ENCODE measurements at places on chromosomes 13 and 19.

DNA sequence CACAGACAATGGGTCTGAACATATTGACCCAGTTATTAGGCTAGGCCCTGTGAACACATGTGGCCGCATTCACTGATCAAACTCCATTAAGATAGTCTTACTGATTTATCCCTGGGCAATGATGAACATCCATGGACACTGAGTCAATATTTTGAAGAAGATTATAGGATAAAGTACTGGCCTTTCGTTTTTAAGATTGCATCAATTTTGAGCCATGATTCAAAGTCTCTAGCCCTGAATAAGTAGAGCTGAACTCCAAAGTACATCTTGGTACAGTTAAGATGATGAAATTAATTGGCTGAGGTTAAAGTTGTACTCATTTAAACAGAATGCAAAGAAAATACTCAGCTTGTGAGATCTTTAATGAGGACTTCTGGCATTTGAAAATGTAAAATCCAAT is 1581.9 kb downstream of the EFNB2 start:
- DNase-seq = no peak

DNA sequence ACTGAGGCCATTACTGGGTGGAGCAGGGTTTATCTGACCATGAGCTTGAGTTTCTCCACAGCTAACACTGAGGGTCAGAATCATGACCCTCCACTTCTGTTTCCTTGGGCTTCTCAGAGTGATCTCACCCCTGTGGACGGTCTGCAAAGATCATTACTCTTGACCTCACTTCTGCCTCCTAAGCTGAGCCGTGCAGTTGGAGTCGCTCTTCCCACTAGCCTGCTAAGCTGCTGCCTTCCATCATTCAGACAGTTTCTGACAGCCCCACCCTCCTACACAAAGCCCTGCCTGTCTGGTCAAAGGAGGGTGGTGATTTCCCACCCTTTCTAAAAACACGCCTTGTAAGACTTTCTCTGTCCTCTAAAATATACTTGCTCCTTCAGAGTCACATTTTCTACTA is 9.3 kb upstream of the FRY start:
- DNase-seq = no peak

GRCh38 chr19:1860042-1860775 is 3.2 kb downstream of the KLF16 start:
- no peak for DNase-seq

DNA sequence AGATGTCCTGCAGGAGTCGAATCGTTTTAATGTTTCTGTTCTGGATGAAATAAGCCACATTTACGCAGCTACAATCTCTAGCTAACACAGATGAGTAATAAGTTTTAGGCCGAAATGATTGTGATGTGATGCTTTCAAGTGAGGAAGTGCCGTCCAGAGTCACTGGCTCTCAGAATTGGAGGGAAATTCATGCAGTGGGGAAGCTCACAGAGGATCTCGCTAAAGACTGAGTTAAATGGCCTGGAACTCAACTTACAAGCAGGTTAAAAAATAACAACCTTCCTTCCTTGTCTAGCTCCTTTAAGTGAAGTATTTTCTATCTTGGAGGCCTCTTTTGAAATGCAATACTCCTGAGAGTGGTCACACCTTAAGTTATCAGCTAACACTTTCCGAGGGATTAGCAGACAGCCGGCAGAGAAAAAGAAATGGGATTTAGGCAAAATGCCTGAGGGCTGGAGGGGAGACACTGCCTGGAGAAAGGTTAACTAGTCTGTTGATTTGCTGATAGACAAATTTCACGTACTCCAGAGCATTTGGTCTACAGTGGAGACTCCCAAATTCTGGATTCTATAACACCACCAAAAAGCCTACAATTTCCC is 74.2 kb downstream of the IRS2 start:
- DNase-seq = no peak

- no peak for DNase-seq
Measured at GRCh38 chr13:95098916-95099315, 202.3 kb downstream of the ABCC4 start.

DNA sequence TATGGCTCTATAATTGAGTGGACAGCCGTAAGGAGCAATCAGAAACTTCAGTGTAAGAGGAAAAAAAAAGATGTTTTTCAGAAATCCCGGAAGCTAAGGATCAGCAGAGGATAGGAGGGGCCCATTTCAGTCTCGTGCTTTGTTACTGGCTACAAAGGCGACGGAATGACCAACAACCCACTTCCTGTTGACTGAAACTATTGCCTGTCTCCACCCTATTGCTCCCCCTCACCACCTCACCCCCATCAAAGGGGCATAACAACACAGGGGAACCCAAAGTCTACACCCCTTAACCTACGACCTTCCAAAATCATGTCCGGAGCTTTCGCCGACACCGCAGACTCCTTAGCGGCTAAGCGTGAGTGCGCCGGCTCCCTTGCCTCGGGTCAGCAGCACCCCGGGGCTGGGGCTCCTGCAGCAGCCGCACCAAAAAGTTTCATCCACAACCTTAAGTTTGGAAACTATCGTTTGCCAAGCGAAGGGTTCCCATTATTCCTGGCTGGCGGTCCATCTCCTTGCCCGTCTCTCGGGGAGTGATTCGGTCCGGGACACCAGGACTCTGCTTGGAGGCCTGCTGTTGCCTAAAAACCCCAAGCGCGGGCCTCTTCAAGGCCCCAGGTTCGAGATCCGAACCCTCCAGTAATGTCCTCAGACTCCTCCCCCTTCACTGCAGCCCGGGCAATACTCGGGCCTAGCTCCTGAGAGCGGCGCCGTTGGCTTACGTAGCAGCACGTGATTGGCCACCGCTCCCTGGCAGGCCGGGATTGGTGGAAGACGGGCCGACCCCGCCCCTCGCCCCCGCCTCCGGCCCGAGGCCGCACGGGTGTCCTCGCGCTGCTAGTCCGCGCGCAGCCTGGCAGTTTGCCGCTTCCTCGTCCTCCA is at the start of gene TPP2:
Gene TPP2 (plus strand): TSS at position 840 of the 882 bp plus-strand sequence. CDS start 53 bp downstream, outside the sequence.
- DNase-seq = peak; percentile 99

- DNase-seq = no peak
Measured at GRCh38 chr13:52899206-52899605, 50.8 kb upstream of the PCDH8 start.

GRCh38 chr13:83440465-83440864 is 441.8 kb downstream of the SLITRK1 start:
- DNase-seq = no peak

DNA sequence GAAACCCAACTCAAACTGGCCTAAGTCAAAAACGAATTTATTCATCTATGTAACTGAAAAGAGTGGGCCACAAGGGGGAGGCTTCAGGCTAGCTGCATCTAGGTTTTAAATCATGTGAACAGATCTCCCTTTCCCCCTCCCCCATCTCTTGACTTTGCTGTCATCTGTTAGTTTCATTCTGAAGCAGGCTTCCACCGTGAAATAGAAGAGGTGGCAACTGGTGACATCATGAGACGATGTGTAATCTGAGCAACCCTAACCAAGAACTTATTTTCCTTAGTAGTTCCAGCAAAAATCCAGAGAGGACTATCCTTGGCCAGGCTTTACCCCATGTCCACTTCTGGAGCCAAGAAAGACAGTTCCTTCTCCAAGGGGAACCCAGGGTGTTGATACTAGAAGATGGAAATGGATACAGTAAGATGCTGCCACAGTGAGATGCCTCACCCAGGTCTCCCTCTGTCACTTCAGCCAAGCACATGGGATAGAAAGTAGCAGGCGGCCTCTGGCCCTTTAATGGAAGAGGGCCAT is 9.4 kb downstream of the SAMD4B start:
- no peak for DNase-seq

DNA sequence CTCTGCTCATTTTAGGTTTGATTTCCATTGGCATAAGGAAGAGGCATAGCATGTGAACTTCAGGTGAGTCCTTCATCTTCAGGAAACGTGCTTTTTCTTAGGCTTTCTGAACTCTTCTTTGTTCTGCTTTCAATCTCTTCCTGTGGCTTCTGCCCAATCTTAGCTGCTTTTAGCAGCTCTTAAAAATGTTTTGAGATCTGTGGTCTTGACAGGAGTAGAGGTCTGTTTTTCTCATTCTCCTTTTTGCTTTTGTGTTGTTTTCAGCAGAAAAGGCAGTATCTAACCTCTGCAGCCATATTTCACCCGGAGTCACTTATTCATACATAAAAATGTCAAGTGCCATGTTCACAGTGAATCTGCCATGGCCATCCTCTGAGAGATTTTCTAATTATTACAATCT is 120.3 kb downstream of the LIG4 start:
- DNase-seq = no peak

- DNase-seq = peak; percentile 53
Measured at GRCh38 chr13:99501848-99502301, 603 bp downstream of the TM9SF2 start.

GRCh38 chr13:79691826-79692225 is 210.9 kb downstream of the NDFIP2 start:
- DNase-seq = no peak

DNA sequence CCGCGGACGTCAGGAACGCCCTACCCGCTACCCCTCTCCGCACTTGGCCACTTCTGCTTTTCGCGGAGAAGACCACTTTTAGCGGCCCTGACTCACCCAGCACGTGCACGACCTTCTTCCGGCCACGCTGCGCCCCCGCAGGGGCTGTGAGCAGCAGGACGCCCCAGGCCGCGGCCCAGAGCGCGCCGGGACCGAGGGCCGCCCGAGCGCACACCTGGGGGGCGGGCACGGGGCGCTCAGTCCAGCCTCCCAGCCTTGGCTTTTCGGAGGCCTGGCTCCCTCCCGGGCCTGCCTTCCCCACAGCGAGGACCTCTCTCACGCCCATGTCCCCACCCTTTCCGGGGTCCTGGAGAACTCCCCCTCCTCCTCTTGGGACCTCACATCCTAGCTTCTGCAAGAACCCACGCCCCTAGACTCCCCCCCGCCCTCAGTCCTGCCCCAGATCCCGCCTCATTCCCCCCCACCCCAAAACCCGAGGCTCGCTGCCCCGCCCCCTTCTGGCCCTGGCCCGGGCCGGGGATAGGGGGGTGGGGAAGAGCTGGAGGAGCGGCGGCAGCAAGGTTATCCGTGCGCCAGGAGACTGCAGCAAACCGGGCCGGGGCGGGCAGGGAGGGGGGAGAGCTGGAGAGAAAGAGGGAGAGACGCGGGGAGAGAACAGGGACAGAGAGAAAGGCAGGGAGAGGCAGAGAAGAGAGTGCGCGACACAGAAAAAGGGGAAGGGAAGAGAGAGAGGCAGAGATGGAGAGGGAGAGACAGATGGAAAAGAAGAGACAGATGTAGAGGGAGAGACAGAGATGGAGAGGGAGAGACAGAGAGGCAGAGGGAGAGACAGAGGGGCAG is 11.5 kb downstream of the TM6SF2 start:
- no peak for DNase-seq

DNA sequence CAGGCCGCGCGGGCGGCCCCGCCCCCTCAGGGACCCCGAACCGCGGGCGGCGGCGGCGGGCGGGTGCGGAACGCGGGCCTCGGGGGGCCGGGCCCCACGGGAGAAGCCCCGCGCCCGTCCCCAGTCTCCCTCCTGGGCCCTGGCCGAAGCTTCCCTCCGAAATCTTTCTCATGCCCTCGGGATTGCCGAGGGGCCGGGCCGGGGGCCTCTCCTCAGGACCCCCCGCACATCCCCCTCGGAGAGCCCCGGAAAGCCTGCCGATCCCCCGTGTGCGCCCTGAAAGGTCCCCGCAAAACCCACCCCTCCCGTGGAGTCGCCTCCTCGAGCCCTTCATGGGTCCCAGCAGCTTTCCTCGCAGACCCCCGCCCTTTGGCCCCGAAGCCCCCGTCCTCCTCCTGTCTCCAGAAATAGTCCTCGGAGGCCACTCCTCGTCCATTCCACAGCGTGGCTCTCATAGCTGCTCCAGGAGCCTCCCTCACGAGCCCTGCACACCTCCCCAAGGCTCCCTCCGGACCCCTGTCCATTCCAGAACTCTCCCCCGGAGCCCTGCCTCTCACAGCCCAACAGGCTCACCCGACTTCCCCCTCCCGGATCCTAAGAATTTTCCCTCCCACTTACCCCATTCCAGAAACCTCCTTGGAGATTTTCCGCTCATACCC is 555 bp downstream of the SAMD4B start:
- peak; percentile 54 for DNase-seq

DNA sequence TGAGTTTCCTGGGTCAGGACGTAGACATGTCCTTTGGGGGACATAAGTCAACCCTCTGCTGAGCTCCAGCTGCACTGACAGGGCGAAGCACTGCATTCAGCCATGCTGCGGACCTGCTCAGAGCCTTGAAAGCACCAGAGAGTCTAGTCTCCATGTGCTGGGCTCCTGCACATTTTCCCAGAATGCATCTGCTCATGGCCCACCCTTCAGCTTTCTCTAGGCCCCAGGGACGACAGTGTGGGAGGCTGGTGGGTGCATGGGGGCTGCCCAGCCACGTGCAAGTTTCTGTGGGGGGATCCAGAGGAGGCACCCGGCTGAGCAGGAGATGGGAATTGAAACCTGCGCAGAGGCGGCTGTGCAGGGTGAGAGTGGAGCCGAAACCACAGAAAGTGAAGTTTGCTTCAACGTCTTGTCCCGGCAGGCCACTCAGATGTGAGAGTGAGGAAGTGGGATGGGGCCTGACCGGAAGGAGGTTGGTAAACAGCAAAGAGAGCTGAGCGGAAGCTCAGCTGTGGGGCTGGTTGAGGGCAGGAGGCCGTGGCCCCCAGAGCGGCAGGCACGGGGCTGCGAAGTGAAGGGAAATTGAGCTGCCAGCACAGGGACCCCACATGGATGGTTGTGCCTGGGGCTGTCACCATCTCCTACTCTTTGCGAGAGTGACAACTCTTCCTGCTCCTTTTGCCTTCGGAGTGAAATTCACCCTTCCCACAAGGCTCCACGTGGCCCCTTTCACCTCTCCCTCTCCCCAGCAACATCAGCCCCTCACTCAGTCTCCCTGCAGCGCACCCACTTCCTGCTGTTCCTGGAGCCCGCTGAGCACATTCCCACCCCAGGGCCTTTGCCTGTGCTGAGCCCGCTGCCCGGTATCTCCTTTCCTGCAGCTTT is 11.8 kb downstream of the PGLS start:
- DNase-seq = no peak

DNA sequence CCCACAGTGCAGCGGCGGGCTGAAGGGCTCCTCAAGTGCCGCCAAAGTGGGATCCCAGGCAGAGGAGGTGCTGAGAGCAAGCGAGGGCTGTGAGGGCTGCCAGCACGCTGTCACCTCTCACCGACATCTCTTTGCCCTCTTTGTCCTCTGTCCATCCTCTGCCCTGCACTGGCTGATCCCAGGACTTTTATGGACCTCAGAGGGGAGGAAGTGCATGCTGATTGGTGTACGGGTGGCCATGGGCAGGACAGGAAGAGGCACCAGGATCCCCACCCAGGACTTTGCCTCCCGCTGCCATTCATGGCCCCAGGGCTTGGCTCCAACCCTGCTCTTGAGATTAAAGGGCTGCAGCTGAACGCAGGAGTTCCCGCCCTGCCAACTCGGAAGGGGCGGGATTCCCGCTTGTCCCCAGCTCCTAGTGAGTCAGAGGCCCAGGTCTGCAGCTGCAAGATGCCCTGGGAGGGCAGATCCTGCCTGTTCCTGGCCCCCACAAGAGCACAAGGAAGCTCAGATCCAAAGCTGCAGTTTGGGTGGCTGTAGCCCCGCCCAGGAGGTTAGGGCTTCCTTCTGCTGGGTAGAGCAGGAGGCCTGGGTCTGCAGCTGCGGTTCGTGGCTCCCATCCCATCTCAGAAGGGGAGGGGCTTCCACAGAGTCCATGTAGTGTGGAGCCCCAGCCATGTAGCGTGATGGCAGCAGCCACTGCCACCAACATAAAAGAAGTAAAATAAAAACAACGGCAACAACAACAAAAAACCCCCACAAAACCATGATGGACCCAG is 1716.7 kb downstream of the SLITRK1 start:
- no peak for DNase-seq

Data from NCI-H526 (cell line).